ENCODE measurements at places on chromosomes 1 and 21.
A peak's percentile ranks its signal among the peaks of the same experiment; 100 is the strongest.

DNA sequence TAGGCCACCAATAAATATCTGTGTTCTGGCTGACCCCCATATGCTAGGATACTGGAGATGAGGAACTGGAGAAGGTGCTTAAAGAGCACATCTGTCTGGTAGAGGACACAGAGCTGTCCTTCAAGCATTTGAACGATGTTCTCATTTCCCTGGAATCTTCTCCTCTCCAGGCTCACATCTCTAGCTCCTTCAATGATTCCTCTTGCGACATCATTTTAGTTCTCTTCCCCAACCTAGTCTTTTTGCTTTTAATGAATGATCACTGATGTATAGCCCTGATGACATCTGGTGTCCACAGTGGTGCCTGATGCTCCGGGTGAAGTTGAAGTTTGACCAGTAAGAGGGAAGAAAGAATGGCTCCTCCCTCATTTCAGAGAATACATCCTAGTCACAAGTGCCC, 80.8 kb upstream of the UBE2U start:
- DNase-seq: no peak

GRCh38 chr1:181129771-181130606, 41.5 kb downstream of the IER5 start:
- DNase-seq: no peak

DNA sequence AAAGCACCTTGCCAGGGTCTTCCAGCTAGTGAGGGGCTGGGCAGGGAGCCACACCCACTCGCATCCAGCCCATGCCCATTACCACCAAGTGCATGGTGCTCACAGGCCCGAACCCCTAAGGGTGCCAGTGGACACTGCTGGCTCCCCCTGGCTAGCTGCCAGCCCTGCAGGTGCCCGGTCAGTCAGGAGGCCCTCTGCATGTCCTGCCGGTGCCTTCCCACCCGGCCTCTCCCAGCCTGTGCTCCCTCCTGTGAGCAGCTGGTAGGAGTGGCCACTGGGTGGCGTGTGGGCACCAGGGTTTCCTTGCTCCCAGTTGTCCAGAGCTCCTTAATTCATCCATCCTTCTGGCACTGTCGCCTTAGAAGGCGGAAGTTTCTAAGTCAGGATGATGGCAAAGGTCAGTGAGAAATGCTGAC, 33.4 kb downstream of the QSOX1 start:
- peak; percentile 5 for DNase-seq

DNA sequence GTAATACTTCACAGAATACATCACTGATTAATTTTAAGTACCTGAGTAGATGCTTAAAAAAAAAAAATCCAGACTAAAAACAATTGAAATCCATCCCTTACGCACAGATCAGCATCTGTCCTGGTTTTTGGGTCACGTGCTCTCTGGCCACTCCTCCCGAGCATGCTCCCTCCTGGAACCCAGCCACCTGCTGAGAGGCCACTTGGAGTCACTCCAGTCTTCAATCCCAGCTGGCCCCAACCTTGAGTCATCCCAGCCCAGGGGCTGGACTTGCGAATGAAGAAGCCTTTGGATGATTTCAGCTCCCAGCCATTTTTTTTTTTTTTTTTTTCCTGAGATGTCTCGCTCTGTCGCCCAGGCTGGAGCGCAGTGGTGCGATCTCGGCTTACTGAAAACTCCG, 8.9 kb downstream of the MAP1LC3C start:
- DNase-seq: peak; percentile 67

- peak; percentile 35 for DNase-seq
Observed at GRCh38 chr1:196660852-196661251, 9.0 kb downstream of the CFH start.

GRCh38 chr1:41144285-41144684, 97.8 kb downstream of the SCMH1 start:
- no peak for DNase-seq

- no peak for DNase-seq
Observed at GRCh38 chr1:94036730-94037129, 84.2 kb downstream of the ABCA4 start.

GRCh38 chr1:69688193-69688592, 120.5 kb downstream of the LRRC7 start:
- no peak for DNase-seq

DNA sequence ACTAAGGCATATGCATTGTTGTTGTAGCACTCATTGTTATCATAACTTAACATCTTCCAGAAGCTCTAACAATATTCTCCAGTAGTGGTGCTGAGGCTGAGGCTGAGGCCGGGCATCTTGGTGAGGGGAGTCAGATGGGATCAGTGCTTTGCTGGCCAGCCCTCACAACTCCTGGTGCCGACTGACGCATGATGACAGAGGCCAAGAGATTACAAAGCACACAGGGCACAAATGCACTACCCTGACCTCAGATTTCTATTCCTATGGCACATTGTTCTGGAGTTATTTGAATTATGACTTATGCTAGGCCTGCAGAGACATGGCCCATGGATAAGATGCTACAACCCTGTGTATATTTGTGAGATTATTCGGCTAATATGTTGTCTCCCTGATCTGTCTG, 8.3 kb upstream of the IGSF5 start:
- no peak for DNase-seq

DNA sequence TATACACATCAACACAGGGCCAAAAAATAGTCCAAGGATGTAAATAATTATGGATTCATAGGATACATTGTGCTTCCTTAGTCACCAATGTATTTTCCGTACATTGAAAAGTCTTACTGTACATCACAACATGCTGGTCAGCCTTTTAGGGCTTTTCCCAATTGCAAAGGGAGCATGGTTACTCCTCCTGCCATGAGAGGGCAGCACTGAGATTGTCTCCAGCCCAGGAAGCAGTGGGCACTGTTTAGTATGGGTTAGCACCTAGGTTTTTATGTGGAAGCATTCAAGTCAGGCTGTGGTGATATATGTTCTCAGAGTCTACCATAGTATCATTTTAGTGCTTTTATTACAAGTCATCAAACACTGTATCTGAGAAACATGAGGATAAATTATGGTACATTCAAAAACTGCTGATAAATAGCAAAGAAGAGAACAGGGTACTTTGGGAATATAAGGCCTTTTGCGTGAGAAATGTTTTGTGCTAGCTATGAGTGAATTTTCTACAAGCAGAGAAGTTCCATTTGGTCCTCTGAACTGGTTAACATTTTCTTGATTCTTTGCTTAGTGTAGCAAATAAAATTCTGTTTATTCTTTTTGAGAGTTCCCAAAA, 34.0 kb downstream of the ST6GALNAC5 start:
- DNase-seq: no peak

DNA sequence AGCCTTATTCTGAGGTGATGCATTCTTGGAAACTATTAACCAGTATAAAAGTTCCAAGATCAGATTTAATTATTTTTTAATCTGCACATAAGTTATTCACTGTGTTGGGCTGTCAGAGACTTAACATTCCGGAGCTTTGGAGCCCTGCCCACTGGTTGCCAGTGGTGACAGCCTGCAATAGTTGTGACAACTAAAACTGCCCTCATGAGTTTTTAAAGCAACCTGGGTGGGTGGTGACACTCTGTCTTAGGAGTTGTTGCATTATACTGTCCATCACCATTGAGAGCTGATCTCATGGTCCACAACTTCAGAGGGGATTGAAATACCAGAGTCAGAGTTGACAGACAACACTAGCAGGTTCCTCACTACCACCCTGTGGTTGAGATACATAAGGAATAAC, 653.9 kb upstream of the USP24 start:
- no peak for DNase-seq

- no peak for DNase-seq
Observed at GRCh38 chr1:102550729-102551384, 554.1 kb upstream of the OLFM3 start.

GRCh38 chr1:165313903-165314302, 42.6 kb downstream of the LMX1A start:
- DNase-seq: no peak

- DNase-seq: no peak
Observed at GRCh38 chr1:85320371-85321131, 44.1 kb upstream of the BCL10 start.

GRCh38 chr1:29706936-29707335, 470.6 kb downstream of the PTPRU start:
- no peak for DNase-seq

DNA sequence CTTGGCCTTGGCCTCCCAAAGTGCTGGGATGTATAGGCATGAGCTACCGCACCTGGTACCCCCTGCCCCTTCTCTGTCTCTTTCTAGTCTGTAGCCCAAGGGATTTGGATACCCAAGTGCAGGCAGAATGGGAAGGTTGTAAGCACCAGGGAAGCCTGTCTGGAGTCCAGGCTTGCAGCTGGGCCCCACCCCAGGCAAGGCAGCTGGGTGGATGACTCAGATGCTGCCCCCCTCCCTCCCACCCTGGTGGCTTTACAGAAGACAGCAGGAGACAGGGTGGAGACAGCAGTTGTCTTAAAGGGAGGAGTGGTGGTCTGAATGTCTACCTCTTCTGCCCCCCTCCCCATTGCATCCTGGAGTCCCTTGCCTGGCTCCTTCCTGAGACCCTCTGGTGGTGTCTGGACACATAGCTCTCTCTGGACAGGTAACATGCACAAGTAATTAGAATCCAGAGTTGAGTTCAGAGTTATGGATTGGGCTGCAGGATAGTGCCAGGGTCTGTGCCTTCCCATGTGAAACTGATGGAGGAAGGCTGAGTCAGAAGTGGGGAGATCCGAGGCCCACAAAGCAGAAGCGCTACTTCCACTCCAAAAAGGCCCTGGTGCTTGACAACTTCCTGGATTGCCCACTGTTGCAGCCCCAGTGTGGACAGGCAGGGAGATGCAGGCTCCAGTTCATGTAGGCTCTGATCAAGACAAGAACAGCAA, 5.1 kb downstream of the LMNA start:
- no peak for DNase-seq

DNA sequence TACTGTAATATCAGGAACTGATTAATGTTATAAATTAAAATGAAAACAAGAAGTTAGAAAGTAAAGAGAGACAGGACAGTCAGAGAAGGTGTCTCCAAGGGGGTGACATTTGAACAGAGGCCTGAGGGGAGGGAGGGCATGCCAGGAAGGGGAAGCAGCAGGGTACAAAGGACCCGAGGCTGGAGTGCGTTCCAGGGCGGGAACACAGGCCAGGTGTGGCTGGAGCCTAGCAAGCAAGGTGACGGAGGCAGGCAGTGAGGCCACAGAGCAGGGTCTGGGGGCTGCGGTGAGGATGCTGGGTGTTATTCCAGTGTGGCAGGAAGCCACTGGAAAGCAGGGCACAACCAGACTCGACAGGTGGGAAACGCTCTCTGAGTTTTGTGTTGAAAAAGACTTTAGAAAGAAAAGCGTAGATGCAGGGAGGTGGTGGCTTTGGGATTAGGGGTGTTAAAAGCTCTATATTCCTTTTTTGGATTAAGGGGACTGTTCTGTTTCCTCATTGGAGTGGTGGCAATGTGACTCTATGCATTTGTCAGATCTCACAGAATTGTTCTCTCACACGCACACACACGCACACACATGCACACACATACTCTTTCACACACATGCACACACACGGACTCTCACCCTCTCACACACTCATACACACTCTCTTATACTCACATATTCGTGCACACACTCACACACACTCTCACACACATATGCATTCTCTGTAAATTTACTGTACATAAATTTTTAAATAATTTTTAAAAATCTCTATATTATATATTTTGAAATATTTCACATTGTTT, 124.5 kb downstream of the GLIS1 start:
- DNase-seq: no peak

GRCh38 chr1:177569476-177569875, 398.7 kb downstream of the BRINP2 start:
- DNase-seq: no peak

DNA sequence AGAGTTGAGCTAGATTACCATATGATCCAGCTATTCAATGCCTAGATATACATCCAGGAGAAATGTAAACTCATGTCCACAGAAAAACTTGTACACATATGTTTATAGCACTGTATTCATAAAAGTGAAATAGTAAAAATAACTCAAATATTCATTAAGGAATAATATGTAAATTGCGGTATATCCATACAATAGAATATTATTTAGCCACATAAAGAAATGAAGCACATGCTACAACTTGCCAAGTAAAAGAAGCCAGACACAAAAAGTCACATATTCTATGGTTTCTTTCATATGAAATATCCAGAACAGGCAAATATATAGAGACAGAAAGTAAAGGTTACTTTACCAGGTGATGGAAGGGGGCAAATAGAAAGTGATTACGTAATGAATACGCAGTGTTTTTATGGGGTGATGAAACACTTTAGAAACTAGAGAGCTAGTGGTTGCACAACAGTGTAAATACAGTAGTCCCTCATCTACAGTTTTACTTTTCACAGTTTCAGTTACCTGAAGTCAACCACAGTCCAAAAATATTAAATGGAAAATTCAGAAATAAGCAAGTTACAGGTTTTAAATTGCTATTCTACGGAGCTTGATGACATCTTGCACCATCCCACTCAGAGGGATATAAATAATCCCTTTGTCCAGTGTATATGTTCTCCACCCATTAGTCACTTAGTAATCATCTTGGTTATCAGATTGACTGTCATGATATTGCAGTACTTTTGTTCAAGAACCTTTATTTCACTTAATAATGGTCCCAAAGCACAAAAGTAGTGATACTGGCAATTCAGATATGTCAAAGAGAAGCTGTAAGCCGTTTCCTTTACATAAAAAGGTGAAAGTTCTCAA, 62.3 kb downstream of the ZNF644 start:
- DNase-seq: no peak

DNA sequence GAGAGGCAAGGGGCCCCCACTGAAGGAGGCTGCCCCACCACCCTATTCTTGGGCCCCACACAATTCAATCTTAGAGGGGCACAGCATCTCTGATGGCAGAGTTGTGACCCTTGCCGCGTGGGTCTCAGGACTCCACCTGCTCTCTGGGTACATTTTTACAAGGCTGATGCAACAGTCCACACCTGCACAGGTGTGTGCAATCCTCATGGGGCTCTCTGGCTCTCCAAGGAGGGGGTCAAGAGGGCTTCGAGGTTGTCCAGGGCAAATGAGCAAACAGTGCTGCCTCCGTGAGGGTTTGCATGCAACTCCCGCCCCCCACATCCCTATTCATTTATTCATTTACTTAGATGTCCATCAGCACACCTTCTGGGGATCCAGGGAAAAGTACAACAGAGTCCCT, 81.6 kb upstream of the IFFO2 start:
- DNase-seq: no peak

GRCh38 chr1:31809698-31810097, 6.1 kb downstream of the SPOCD1 start:
- DNase-seq: no peak

DNA sequence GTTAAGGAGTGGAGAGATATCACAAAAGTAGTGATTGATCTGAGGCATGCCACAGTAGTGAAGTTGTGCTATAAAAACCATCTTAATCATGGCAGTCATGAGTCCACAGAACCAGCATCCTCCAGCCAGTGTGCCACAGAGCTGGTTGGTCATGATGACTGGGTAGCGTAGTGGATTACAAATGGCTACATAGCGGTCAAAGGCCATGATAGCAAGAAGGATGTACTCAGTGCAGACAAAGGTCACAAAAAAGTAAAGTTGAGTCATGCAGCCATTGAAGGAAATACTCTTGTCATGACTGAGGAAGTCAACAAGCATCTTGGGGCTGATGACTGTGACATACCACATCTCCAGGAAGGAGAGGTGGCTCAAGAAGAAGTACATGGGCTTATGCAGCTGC, 6.7 kb downstream of the OR6Y1 start:
- no peak for DNase-seq

GRCh38 chr1:229365569-229365968, 22.7 kb upstream of the CCSAP start:
- DNase-seq: no peak

GRCh38 chr21:30146558-30147282, 19.9 kb downstream of the CLDN17 start:
- DNase-seq: no peak

Measured in skin of body (tissue), 3 donors.